Fibroblast of skin of scalp (primary cell): ENCODE measurements at places on chromosomes 1 and 21.

GRCh38 chr1:146035048-146035423 is 13.5 kb upstream of the HJV start:
- peak; percentile 47 for DNase-seq

DNA sequence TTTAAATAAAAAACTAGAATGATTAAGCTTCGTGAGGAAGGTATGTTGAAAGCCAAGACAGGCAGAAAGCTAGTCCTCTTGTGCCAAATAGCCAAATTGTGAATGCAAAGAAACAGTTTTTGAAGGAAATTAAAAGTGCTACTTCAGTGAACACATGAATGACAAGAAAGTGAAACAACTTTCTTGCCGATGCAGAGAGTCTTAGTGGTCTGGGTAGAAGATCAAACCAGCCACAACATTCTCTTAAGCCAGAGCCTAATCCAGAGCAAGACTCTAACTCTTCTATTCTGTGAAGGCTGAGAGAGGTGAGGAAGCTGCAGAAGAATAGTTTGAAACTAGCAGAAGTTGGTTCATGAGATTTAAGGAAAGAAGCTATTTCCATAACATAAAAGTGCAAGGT is 63.2 kb downstream of the TTC3 start:
- no peak for DNase-seq

GRCh38 chr1:43345120-43345519 is 7.5 kb downstream of the MPL start:
- DNase-seq, result no peak

DNA sequence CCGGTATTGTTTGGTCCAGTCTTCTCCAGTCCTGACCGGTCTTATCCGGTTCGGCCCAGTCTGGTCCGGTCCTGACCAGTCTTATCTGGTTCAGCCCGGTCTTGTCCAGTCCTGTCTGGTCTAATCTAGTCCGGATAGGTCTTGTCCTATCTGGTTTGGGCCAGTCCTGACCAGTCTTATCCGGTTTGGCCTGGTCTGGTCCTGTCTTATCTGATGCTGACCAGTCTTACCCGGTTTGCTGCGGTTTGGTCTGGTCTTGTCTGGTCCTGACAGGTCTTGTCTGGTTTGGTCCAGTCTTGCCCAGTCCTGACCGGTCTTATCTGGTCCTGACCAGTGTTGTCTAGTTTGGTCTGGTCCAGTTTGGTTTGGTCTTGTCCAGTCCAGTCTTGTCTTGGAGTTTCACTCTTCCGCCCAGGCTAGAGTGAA is 30.1 kb downstream of the DHX9 start:
- no peak for DNase-seq

GRCh38 chr1:220526294-220526693 is 1.6 kb upstream of the MARK1 start:
- DNase-seq, result no peak

DNA sequence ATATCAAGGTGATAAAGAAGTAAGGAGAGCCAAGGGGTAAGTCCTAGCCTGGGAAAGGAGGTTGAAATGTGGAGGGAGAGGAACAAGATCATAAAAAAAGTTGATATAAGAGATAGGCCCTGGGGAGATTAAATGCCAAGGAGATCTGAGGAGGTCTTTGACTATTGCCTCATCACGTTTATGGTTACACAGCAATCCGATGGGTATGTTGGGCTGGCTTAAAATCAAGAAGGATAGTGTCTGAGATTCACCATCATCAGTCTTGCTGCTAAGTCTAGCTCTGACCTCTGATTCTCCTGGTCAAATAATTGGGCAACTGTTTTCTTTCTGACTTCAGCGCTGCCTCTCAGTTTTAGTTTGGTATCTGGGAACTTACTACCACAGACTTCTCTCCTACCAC is 416.3 kb downstream of the GPATCH2 start:
- DNase-seq, result no peak

DNA sequence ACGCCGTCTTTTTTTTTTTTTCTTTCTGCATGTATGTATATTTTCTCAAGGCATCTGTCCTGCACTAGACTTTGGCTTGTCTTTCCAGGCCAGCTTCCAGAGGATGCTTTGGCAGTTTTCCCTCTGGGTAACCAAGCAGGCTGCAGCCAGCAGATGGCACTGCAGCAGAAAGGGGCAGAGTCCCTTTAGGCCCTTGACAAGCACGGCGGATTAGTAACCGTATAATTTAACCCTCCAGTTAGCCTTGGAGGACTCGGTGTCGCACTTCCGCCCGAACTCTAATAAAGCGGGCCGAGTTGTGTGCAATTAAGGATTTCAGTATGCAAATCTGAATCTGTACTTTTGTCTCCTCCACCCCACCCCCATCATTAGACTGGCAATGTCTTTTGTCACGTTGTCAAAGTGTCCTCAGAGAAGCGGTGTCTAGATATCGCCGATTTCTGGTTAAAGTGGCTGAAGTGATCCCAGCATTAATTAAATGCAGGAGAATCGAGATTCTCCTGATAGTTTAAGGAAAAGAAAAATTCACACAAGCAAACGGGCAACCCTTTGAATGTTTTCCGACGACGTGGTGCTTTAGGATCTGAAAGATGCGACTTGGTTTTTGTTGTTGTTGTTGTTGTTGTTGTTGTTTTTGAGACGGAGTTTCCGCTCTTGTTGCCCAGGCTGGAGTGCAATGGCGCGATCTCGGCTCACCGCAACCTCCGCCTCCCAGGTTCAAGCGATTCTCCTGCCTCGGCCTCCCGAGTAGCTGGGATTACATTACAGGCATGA is 1.1 kb upstream of the TMEM167B start:
- peak; percentile 61 for DNase-seq

GRCh38 chr1:66493731-66494130 is 40.2 kb upstream of the SGIP1 start:
- peak; percentile 71 for DNase-seq

- no peak for DNase-seq
Observed at GRCh38 chr1:66606362-66607065, 72.6 kb downstream of the SGIP1 start.

DNA sequence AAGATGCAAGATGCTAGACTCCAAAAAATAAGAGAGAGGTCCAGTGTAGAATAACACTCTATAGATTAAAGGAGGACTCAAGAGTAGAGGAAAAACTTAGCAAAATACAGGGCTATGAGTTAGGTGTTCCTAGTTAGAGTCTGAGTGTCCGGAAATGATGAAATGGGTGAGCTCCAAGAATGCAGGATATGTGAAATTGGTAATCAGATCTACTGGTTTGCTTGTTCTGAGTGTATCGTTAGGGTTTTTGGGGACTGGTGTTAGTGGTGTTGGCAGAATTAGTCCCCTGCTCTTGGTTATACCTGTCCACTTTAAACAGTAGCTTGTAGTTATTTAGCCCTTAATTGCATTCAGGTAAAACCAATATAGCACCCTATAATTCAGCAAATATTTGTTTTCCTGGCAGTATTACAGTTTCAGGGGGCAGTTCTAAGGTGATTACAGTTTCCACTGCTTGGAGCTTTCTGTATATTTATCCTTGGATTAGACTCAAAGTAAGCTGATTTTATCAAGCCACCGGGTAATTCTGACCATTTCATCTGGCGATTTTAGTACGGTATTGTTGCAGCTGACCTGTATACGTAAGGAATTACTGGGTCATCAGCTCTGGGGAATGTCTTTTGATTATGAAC is 332.7 kb downstream of the CHRM3 start:
- DNase-seq, result no peak

DNA sequence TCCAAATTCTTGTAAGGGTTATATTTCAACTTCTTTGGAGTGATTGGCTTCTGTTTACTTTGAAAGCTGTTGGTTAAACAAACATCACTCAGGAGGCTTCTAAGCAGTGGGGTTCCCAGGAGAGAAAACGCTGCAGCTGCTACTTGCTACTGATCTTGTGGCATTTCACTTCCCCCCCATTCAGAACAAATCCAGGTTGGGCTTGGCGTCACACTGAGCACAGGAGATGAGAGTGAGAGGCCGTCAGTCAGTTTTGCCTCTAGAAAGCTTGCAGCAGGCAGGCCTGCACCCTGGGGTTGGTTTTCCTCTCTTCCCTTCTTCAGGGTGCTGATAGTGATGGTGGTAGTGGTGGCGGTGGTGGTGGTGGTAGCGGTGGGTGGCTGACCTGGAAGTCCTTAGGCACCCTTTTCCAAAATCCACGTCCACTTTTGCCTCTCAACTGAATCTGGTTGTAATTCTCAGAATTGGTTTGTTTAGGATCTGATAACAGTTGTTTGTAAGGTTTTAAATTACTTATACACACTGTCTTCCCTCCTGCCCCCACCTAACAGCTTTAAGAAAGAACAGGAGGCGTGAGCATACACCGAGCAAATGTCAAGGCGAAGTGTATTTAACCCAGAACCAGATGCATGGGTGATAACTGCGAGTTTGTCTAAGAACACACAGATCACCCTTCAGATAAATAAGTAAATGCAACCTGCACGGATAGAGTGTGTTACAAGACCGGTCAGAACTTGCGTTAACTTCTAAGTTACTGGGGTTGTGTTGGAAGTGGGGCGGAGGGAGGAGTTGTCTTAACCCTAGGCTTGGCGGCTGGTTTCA is 3.2 kb upstream of the PROX1 start:
- no peak for DNase-seq

DNA sequence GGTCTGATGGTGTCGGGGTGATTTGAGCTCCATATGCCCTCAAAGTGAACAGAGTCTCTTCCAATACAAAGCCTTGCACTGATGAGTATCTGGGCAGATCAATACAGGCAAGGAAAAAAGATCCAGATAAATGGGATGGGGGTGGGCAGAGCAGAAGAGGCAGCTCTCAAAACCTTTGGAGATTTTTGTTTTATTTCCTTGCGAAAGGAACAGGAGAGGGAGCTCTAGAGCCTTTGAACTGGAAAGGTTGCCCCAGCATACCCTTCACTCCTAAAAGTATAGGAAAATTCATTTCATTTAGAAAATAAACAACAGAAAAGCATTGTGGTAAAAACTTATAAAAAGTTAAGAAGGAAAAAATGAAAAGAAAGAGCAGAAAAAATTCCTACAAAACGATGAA is 31.4 kb upstream of the OLIG2 start:
- peak; percentile 11 for DNase-seq

GRCh38 chr1:45567911-45568310 is 15.9 kb upstream of the NASP start:
- DNase-seq, result no peak

GRCh38 chr1:54955359-54955758 is 25.1 kb upstream of the TMEM61 start:
- peak; percentile 91 for DNase-seq

DNA sequence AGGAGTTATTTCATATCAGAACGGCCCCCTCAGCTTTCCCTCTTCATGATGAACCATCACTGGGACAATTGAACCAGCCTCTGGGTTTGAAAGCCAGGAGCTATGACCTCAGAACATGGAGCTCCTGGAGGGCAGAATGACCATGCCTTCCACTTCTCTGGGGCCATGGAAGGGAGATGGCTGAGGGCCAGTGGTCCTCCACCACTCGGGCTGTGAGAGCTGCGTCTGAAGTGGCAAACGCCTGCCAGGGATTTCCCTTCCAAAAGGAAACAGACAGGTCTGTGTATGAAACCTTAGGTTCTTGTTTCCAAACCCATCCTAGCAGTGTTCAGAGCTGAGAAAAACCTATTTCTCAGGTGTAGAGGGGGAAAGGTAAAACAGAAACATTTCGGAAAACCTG is 22.5 kb downstream of the PKP1 start:
- DNase-seq, result no peak

- no peak for DNase-seq
Observed at GRCh38 chr21:33707846-33708245, 65.5 kb downstream of the ITSN1 start.

DNA sequence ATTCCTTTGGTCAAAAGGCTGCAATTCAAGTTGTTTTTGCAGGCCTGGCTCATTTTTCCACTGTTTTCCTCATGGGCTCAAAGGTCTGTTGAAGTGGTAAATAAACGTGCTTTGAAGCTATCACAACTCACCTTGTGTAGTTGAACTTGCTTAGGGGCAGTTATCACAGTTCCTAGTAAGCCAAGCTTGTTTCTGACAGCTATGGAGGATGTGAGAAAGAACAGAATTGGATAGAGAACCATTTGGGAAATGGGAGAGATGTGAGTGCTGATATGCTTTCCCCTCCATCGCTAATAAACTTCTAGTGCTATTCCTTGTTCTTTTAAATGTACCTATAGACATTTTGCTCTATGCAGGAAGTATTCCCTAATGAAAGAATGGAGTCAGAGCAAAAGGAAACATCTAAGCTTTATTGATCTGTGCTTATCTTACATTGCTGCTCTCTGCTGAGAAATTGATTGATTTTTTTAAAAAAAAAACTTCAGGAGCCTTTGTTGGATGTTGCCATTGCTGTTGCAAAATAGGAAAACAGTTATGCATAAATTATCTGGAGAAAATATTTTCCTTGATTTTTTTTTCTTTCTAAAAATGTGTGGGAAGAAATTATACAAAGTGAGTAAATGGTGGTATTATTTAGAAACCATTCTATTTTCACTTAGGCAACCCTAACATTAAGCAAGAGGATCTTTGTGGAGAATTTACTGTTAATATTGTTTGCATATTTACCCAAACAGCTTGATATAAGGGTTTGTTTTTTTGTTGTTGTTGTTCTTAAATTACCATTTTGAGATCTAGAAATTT is 118.2 kb downstream of the MAGI3 start:
- no peak for DNase-seq

GRCh38 chr1:51576923-51577322 is 40.0 kb upstream of the OSBPL9 start:
- DNase-seq, result no peak

- DNase-seq, result peak; percentile 100
Observed at GRCh38 chr1:64917328-64917861, 49.0 kb downstream of the JAK1 start.

DNA sequence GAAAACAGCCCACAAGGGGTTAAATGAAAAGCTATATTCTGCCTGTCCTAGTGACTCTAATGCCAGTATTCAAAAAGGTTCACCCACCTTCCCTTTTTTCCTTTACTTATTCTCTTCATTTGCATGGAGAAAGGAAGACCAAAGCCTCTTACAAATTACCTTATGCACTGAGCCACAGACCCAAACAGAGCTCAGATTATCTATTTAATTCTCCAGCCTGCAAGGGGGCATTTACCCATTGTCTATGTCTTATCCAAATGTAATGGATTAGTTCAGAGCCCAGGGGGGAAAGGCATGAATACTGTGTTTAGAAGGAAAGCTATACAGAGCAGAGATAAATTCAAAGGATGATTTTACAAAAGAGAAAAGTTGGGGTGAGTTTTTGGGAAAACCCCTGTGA is 388.5 kb downstream of the OMA1 start:
- DNase-seq, result no peak

DNA sequence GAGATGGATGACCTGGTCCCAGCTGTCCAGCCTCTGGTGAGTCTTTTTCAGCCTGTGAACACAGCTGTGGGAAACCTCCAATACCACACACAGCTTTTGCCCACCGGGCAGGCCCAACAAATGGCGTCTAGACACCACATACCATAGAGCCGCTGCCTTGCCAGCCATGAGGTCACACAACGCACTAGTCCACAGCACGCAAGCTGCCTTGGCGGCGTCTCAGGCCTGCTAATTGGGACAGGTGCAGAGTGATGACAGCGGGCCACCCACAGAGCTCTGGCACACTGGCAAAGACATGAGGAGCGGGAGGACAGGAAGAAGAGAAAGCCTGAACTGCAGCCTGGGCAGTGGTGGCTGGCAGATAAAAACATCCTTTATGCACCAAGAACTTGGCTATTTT is 125.5 kb downstream of the ADAMTS1 start:
- peak; percentile 7 for DNase-seq

- peak; percentile 31 for DNase-seq
Observed at GRCh38 chr1:184649451-184649888, 105.2 kb downstream of the EDEM3 start.
